ENCODE measurements at places on chromosomes 1 and 21.
A peak's percentile ranks its signal among the peaks of the same experiment; 100 is the strongest.

DNA sequence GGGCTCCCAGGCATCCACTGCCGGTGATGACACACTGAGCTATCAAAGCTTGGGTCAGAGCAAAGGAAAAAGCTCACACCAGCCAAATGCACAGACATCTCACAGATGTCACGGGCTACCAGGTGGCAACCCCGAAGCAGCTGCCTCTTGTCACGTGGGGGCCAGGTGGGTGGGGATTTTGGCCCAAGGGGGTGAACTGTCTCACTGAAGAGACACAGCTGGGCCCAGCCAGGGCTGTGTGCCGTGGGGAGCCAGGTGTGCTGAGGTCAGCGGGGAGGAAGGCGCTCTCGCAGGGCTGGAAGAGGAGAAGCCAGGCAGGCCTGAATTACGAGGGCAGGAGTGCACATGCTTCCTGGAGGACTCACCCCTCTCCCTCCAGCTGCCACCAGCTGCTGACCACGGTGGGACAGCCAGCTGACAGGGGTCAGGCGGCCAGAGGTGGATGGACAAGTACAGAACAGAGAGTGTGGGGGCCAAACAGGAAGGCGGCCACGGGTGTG is 32.4 kb downstream of the KCNN3 start:
- no peak for DNase-seq

DNA sequence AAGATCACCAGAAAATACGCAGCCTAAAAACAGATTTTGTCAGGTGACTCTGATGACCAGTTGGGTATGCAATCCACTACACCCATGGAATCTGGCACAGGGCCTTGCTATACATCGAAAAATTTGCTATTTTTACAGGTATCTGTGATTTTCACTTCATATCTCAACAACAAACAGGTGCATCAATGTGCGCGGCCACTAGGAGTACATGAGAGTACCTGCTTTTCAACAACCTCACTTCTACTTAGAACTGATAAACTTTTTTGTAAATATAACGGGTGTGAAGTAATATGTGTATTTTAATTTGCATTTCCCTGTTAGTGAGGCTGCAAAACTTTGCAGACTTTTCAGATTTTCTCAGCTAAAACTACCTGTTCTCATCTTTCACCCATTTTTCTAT is 80.8 kb downstream of the SLC45A1 start:
- no peak for DNase-seq

GRCh38 chr1:40649592-40649930 is 15.9 kb downstream of the RIMS3 start:
- DNase-seq: no peak

- DNase-seq: no peak
Observed at GRCh38 chr1:3981261-3981660, 81.2 kb upstream of the C1orf174 start.

DNA sequence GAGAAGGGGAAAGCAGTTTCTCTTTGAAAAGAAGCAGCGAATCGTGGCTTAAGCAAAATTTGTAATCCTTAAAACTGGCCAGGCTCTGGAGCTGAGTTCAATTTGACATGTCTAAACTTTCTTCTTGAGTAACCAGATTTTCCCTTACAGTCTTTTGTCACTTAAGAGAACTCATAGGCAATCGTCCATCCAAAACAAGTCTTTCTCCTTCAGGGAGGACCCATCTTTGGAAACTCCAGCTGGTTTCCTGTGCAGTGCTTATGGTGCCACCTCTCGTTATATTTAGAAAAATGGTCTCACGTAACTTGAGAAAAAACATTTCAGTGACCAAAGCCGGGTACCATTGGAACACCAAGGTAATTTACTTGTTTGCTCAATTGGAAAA is 1.8 kb upstream of the PTTG1IP start:
- peak; percentile 55 for DNase-seq

- DNase-seq: no peak
Observed at GRCh38 chr1:200183637-200184036, 156.1 kb downstream of the NR5A2 start.

DNA sequence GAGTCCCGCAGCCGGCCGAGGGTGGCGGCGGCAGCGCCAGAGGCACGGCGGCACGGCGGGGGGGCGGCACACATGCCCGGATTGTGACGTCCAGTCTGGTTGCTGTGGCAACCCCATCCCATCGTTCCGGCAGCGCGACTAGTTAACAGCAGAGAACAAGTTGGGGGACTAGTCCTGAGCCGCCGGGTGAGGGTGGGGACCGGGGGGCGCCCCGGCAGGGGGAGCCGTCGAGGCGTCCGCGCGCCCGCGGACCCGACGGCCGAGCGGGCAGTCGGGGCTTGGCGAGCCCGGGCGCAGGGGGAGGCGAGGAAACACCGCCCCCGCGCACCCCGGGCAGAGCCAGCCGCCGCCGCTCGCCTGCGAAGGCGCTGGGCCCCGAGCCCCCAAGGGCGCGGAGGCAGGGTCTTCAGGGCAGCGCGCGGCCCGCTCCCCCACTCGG is at the start of gene CHD5:
Gene CHD5 (minus strand): TSS at position 54 of the 439 bp plus-strand sequence. CDS start 298 bp downstream, outside the sequence.
- DNase-seq: no peak

DNA sequence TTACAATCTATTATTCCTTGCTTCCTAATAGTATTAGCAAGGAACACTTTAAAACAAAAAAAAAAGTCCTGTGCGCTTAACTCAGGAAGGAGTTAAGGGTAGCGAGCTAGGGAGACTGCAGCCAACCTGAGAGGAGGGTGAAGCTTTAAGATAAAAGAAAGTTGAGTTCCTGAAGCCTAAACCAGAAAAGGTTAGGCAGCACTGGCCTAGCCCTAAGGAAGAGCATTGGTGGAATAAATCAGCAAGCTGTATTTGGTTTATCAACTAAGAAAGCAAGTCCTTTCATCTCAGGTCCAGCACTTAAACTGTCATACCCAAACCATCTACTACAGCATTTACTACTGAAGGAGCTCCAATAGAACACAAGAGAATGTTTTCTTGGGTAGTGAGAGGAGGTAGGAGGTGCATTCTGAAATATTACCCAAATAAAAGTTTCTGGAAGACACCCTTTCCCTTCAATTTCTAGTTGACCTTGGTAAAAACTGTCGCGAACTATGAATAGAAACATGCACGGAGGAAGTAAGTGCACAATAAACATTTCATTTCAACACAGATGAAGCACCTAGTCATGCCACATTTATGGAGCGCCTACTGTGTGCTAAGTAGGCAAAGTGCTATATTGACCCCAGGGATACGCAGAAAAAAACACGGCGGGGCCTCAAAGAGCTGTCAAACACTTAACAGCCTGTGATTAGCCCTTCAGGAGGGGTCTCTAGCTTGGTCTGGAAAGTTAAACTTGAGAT is 1.3 kb downstream of the GLRX2 start:
- peak; percentile 31 for DNase-seq

- no peak for DNase-seq
Observed at GRCh38 chr21:33236766-33237165, 7.0 kb downstream of the IFNAR2 start.

All from astrocyte of the spinal cord (primary cell).